Ammon's horn (tissue), 1 donor: ENCODE measurements at places on chromosomes 11 and 22.

- no peak for DNase-seq
These were observed 72.0 kb downstream of the MICAL3 start for GRCh38 chr22:17952273-17952801.

DNA sequence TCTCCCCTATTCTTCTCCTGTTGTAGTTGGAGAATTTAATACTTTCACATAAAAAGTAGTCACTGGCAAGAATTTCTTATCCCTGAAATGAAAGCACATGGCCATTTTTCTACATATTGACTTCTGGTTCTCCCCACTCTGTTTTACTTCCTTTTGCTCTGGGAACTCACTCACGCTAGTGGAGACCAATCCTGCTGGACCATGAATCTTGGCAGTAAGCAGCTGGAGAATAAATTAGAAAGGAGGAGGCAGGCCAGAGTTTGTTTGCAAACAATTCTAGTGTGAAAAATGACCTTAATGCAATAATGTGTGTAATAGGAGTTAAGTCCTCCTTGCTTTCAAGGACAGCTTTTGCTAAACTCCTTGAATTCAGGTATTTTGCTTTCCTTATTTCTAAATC lies 412.3 kb upstream of the CHORDC1 start:
- DNase-seq: no peak

GRCh38 chr11:46710821-46711269 lies 8.2 kb upstream of the F2 start:
- DNase-seq: no peak

GRCh38 chr11:22466809-22467208 lies 128.6 kb downstream of the SLC17A6 start:
- no peak for DNase-seq

DNA sequence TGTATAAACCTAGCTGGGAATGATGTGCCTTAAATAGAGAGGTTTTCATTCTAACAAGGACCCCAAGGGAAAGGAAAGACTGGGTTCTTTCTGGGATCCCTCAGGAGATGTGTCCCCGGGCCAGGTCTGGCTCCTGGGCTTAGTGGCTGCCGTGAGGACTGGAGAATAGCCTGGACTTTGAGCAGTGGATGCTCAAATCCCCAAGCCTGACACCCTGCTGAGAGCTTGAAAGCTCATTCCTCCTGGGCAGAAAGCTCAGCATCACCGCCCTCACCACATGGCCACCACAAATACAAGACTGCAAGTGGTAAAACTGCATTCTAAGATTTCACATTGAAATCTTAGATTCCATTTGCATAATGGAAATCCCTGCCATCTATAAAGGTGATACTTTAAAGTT lies 79.4 kb upstream of the NARS2 start:
- no peak for DNase-seq

DNA sequence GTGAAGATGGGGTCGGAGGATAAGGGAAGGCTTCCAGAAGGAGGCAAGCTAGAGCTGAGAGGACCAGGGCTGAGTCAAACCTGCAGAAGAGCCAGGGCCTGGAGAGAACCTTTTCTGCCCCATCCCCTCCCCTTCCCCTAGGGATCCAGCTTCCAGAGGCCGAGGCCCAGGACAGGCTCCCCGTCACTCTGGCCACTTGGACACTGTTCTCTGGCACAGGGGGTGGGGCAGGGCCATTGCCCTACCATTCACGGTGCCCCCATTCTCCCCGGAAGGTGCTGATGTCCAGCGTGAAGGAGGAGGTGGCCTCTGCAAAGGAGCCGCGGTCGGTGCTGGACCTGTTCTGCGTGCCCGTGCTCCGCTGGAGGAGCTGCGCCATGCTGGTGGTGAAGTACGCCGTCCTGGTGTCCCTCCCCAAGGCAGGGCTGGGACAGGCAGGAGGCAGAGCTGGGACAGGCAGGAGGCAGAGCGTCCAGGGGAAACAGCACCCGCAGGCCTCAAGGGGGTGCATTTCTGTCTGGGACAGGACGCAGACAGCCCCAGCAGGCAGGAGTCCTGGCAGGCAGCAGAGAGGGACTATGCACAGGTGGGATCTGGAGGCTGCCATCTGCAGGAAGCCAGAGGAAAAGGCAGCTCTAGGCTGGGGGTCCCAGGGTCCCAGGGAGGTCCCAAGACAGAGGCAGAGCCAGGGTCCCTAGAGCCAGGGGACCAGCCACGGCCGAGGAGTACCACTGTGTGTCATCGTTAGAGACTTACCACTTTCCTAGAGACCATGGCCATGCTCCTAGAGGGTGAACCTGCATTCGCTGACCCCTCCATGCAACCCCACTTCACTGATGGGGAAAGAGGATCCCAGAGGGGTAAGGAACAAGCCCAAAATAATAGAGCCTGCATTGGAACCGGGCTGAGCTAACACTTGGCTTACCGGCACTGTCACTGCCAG lies 25.8 kb upstream of the SLC22A12 start:
- DNase-seq: no peak

- DNase-seq: no peak
These were observed 1.6 kb upstream of the TRIM29 start for GRCh38 chr11:120139316-120140069.

DNA sequence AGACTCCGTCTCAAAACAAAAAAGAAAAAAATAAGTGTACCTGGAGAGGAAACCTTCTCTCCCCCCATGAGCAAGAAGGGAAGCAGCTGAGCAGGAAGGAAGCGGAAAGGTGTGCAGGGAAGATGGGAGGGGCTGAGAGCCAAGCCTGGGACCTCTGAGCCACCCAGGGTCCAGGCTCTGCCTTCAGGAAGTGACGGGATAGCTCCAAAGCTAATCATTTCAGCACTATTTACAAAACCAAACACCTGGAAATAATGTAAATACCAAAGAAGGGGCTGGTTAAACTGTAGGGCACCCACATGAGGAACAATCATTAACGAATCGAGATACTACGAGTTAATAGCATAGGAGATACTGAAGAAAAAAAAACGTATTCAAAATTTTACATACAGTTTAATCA lies 27.9 kb downstream of the ARRB1 start:
- no peak for DNase-seq

DNA sequence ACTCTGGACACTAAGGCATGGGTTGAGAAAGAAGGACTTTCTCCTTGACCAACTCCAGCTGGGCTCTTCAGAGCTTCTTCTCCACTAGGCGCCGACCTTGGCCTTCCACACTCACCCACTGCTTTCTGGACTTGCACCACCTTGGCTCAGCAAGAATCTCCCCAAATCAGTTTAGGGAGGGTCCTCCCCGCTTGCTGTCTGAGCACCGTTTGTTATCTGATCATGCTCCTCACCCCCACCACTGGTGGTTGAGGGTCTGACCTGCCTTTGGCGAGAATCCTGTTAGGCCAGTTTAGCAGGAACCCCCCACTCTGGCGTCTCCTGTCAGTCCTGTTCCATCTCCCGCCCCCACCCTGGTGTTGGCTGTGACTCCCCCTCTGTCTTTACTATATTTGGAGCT lies 10.4 kb downstream of the APOL2 start:
- no peak for DNase-seq

GRCh38 chr11:94533206-94533605 lies 10.5 kb upstream of the FUT4 start:
- no peak for DNase-seq

- DNase-seq: no peak
These were observed 58.3 kb upstream of the VSTM5 start for GRCh38 chr11:93908689-93909088.

GRCh38 chr11:10658621-10659338 lies 34.8 kb downstream of the IRAG1 start:
- DNase-seq: no peak

DNA sequence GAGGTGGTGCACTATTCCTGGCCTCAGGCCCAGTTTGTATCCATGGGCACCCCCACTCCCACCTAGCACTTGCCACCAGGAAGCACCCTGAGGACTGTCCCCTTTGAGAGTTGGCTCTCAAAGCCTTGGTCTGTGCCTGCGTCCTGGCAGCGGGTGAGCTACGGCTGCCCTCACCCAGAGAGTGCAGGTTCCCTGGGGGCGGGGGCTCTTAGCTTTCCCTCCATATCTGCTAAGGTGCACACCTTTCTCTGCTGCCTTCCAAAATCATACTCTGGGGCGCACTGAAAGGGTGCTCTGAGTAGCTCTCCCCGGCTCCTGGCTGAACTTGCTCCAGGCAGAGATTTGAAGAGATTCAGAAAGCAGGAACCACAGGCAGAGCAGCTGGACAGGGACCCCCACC lies 7.1 kb downstream of the KCNQ1 start:
- no peak for DNase-seq

DNA sequence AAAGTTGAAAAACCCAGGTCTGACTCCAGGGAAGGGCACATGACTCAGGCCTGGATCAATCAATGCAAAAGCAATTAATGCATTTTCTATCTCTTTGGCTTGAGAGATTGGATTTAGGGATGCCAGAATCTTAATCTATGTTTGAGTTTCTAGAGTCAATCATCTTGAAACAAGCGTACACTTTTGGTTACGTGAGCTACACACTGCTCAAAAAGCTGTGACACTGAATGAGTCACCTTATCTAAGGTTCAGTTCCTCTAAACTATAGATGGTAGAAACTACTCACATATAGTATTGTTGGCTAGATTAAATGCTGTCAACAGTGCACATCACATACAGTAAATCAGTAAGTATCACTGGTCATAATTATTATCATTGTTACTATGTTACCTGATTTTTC lies 24.2 kb downstream of the MRE11 start:
- no peak for DNase-seq

DNA sequence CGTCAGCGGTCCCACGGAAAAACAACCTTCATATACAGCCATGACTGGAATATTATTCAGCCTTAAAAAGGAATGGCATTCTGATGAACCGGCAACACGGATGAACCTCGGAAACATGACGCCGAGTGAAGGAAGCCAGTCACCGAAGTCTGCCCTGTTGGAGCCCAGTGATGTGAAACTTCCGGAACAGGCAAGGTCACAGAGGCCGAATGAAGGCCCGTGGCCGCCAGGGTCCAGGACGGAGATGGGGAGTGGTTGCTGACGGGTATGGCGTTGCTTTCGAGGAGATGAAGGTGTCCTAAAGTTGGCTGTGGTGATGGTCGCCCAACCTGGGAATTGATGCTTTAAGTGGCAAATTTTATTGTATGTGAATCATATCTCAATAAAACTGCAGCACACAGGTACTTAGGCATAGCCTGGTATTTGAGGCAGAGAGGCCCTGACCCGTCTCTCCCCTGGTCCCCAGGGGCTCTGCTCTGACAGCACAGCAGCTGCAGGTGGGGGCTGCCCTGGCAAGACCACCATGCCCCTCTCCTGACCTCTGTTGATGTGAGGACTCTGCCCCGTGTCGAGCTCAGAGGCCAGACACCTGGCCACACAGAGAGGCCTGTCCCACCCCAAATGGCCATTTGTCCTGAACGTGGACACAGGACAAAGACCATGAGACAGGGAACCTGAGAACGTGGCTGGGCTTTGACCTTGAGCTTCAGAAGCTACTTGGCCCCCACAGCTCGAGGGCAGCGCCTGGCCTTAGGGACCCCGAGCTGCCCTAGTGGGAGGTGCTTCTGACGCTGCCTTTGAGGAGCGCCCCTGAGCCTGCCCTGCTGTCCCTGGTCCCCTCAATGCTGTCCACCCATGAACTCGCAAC lies 1090.8 kb downstream of the BRD1 start:
- DNase-seq: no peak

DNA sequence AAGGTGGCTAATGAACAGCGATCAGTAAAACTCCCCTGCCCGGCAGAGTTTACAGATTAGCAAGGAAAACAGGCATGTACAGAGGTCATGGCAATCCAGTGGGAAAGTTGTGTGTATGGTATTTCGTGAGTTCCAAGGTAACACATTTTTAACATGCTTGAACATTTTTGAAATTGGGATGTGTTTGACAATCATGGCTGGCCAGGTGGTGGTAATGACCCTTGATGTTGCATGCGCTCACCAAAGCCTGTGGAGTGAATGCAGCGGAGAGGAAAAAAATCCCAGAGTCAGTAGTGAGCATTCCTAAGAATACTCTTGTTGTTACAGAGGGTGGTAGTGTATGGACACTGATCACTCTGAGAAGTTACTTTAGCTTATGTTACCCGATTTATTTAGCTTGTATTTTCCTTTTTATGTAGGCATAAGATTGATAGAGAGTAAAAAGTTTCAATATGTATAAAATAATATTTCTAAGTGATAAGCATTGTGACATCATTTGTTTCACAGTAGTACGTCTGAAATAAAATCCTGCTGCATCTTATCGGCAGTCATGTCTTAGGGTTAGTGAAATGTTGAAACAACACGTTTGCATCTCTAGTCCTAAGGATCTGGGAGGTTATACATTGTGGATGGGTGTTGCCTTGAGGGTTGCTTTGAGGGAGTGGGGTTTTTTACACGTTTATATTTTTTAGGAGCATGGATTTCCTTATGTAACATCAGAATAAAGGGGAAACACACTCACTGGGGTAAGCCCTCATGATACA lies 8.7 kb downstream of the TEAD1 start:
- no peak for DNase-seq

DNA sequence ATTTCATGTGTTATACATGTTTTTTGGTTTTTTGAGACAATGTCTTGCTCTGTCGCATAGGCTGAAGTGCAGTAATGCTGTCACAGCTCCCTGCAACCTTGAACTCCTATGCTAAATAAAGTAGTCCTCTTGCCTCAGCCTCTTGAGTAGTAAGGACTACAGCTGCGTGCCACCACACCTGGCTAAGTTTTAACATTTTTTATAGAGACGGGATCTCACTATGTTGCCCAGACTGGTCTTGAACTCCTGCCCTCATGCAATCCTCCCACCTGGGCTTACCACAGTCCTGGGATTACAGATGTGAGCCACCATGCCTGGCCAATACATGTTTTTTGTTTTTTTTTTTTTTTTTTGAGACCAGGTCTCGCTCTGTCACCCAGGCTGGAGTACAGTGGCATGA lies 33.9 kb downstream of the SWAP70 start:
- DNase-seq: no peak

- no peak for DNase-seq
These were observed 70.6 kb downstream of the ADM start for GRCh38 chr11:10375280-10375971.

DNA sequence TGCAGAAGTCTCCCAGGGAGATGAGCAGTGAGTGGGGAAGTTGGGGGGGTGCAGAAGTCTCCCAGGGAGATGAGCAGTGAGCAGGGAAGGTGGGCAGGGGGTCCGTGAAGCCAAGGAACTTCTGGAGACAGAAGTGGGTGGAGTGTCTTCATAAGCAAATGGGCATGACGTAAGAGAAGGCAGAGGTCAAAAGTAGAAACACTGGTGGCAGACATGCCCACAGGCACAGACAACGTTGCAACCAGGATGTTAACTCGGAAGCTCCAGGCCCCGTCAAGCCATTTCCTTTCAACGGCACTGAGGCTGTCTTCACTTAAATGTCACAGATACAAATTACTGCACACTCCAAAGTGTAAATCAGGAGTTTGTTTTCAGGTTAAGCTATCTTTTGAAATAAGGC lies 186.1 kb downstream of the SHANK2 start:
- DNase-seq: no peak

DNA sequence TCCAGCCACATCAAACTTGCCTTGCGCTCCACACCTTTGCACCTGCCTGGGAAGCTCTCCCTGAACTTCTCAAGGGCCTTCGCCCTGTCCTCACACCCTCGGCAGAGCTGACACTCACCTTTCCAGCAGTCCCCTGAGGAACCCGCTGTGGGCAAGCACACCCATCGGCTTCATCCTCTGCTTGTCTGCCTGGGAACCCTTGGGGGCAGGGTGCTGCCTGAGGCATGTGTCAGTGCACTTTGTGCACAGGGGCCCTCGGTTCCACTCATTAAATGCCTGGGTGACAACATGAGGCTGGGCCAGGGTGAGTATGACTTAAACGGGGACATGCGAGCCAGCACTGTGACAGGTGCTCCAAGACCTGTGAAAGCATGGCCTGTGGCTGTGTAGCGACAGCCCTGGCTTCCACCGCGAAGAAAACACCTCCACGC lies 2.6 kb upstream of the LRFN4 start:
- no peak for DNase-seq
